ENCODE measurements at places on chromosomes 12 and 14.

- no peak for DNase-seq
These were observed 251.1 kb downstream of the NAV3 start for GRCh38 chr12:78081590-78082314.

DNA sequence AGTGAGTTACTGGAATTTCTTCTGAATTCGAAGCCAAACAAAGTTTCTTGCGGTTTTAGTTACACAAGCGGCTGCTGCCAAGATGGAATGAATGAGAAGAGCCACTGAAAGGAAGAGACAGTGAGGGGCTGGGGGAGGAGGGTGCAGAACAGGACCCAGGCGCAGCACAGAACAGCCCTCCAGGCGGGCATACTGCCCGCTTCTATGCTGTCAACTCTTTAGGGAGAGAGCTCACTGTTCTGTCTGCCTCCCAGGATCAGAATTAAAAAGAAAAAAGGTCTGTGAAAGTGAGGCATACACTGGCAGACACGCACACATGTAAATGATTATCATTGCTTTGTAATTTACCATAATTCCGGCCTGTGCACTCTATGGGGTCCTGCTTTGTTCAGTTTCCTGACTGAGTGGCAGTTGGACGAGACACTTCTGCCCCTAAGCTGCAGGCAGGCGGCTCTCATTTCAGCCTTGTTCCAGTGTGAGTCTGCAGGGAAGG is 231.6 kb downstream of the CACNA1C start:
- no peak for DNase-seq

DNA sequence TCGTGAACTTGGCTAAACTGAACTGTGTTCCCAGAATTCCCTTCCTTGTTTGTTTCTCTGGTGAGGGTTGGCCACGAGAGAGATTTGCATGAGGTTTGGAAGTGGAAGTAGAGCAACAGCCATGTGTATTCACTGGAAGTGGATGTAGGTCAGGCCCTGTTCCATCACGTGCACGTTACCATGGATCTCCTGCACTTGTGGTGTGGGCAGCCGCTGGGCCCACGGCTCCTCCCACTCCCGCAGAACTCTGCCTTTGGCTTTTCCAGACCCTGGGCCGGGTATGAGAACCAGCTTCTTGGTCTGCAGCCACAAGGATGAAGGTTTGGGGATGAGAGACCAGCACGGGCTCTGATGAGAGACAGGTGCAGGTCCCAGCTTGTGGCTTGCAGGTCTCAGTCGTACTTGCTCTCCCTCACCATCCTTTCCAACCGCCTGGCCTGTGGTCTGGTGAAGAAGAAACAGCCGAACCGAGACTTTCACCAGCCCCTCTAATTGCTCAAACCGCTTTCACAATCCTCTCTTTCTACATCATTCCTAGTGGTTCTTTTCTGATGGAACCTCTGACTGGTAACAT is 94.9 kb downstream of the DUSP16 start:
- no peak for DNase-seq

DNA sequence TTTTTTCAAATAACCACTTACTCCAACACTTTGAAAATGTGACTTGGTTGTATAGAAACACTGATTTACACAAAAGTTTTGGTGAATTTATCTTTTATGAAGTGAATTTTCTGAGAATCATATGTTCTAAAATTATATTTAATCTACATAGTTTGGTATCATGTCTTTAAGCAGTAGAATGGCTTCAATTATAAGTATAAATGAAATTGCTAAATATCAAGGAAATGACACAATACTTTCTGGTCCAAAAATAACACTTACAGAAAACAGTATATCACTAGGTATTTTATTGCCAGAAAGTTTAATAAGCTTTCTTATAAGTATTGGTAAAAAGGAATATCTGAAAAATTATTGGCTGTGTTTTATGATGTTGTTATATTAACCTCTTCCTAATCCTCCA is 90.9 kb downstream of the SRGAP1 start:
- DNase-seq: no peak

DNA sequence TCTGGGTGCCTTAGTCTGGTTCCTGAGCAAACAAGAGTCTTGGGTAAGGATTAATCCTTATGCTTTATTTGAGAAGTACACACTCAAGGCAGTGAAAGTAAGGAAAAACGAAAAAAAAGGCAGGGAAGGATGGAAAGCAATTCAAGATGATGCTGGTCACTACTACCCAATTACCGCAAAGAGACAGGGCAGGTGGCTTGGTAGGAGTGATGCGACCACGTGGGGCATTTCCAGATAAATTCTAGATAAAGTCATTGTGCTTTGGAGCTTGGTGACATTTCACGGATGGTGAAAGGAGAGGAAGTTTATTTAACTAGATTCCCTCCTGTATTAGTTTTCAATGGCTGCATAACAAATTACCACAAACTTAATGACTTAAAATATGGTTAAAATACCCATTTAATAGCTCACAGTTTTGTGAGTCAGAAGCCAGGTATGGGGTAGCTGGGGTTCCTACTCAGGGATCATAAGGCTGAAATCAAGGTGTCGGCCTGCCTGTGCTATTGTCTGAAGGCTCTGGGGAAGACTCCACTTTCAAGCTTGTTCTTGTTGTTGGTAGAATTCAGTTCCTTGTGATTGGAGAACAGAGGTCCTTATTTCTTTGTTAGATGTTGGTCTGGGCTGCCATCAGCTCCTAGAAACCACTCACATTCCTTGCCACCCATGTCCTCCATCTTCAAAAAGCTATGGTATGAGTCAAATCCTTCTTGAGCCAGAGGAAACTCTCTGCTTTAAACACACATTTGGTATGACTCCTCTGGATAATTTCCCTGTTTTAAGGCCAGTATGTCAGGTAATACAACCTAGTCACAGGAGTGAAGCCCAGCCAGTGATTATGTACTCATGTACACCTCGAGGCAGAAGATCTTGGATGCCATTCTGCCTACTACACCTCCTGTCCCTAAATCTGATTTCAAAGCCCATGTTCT is 5.6 kb upstream of the HMGA2 start:
- no peak for DNase-seq

DNA sequence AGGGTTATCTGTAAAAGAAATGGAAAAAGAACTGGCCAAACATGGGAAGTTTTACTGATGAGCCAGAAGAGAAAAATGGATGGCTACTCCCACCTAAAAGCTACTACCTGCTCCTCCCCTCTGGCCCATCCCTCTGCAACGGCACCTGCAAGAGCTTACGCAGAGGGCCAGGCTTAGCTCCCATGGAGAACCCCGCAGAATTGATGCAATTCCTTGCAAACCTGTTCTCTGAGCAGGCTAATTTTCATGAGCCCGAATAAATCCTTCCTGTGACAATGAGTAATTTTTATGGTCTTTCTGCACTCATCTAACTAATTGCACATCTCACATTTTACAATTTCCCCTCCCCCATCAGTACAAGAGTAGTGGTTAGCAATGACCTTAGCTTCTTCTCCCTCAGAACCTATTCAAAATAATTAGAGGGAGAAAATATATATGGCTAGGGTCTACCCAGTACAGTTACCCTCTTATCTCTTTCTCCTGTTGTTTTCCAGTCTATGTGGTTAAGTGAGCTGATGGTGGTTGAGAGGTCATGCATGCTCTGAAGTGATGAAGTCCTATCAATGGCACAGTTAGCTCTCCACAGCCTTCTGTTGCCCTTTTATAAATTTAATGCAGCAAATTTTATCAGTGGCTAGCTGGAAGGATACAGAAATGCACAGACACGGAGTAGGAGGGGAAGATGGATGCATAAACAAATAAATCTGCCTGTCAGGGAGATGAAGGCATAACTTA is 67.7 kb upstream of the NTF3 start:
- no peak for DNase-seq
